ENCODE measurements at places on chromosomes 1 and 21.

DNA sequence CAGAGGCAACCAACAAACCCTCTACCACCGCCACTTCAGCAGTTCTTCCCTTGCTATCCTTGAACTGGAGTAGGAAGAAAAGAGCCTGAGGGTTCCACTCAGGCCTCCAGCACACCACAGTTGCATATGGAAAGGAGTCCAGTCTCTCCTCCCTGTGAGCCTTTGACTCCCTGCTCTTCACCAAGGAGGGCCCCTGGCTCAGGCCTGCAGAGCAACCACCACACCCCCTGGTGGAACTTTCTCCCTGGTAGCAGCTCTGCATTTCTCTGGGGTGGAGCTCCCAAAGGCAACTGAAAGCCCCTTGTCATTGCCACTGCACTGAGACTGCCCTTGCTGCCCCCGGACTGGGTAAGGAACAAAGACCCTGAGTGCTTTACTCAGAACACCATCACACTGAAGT, 1021.5 kb upstream of the ADGRL2 start:
- DNase-seq: no peak

GRCh38 chr1:8495928-8496401, 178.1 kb downstream of the SLC45A1 start:
- DNase-seq: no peak

DNA sequence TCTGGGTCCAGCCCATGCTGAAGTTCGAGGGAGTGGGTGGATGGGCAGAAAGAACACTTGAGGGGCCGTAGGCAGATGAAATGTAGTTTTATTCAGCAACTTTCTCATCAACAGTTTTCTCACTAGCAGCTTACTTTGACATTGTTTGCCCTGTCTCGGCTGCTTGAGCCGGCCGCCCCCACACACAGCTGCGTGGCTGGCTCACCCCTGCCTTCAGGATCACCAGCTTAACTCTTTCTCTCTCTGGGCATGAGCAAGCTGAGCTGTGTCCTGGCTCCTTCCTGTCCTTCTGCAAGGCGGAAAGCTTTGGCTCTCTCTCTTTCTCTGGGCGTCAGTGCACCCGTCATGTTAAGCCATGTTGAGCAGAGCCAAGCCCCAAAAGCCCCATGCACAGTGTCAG, 104.4 kb upstream of the GNG12 start:
- no peak for DNase-seq

- no peak for DNase-seq
Measured at GRCh38 chr21:29326914-29327554, 28.3 kb downstream of the BACH1 start.

GRCh38 chr1:152917794-152918193, 9.4 kb downstream of the IVL start:
- no peak for DNase-seq

DNA sequence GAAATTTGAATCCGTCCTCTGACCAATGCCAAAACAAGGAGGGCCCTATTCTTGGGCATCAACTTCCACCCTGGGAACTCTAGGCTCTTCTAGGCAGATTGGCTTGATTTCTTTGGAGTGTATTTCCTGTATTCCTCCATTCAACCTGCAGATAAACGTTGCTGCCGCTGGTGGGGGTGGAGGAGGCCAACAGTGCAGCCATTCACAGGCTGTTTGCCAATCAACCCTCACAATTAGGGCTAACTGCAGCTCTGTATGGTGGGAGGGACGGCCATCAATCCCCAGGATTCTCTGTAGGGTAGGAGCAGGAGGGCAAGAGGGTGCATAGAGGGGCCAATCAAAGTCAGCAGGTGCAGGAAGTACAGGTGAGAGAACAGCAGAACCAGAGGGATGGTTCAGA, 273.1 kb upstream of the PROX1 start:
- DNase-seq: no peak

GRCh38 chr1:2303016-2303775, 75.1 kb downstream of the SKI start:
- no peak for DNase-seq

- no peak for DNase-seq
Measured at GRCh38 chr1:154326546-154327465, 1.5 kb downstream of the ATP8B2 start.

DNA sequence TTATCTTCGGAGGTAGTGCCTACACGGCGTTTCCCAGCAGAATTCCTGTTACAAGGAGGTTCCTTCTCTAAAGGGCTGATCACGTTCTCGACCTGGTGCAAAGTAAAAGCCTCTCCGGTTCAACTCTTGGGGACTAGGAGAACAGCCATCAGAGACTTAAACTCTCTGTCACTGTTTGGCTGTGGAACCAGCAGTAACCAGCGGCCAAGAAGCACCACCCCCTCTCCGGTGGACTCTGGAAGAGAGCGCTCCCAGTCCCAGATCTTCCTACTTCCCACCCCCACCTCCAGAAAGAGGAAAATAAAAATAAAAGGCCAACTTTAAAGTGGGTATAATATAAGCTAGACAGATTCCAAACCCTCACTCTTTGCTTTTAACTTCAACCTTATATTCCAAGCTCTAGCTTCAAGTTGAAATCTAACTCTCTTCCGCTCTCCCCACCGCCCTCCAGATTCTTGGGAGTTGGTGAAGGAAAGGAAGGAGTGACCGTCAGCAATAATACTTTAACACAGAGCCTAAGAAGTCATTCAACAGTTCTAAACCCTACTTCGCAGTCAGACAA, 2.9 kb downstream of the BRINP3 start:
- no peak for DNase-seq

- DNase-seq: no peak
Measured at GRCh38 chr1:77797991-77798390, 18.5 kb downstream of the MIGA1 start.

GRCh38 chr1:161115132-161115711, 2.6 kb downstream of the PFDN2 start:
- DNase-seq: no peak

DNA sequence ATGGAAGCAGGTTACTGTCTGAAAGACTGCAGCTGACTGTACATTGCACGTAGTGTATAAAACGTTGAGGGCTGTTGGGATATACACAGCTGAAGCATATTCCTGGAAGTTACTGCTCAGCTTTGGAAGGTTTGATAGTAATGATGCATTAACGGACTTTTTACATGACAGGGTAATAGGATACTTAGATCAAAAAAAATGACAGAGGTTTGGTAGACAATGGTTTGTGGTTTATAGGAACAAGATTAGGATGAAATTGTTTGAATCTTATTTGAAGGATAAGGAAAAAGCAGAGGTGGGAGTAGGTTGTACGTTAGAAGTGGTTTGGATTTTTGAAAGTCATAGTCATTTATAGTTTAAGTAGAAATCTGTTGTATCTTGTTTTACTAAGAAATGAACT, 33.0 kb downstream of the ADGRL2 start:
- DNase-seq: no peak

GRCh38 chr1:88191917-88192316, 492.2 kb upstream of the PKN2 start:
- no peak for DNase-seq

DNA sequence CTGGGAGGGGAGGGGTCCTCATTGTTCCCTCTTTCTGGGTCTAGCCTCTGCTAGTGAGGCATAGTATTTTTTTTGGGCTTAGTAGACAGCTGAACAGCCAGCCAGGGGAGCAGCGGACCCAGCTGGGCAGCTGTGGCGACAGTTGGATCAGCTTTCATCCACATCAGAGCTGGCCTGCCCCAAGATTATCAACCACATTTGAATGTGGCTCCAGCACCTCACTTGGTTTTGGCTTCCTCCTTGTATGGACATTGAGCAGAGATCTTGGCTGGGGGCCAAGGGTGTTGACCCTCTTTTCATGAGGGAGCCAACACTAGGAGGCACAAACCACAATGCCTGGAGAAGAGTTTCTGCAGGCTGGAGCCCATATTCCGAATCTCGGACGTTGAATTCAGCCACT, 25.0 kb downstream of the WNT4 start:
- DNase-seq: no peak

GRCh38 chr1:200262326-200262965, 147.4 kb downstream of the ZNF281 start:
- DNase-seq: no peak

DNA sequence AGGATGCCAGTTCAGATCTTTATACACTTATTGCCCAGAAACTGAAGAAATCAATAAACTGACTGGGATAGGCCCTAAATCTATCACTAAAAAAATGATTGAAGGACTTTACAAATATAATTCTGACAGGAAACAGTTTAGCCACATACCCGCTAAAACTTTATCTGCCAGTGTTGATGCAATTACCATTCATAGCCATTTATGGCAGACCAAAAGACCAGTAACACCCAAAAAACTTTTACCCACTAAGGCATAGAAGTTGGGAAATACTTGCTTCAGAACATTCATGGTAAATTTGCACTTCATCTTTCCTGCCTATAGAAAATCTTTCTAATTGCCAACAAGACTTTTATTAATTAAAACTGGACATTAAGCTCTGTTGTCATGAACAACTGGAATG, 15.0 kb upstream of the GPR25 start:
- no peak for DNase-seq

- DNase-seq: no peak
Measured at GRCh38 chr1:96191165-96191564, 530.4 kb upstream of the PTBP2 start.

- DNase-seq: no peak
Measured at GRCh38 chr1:31910933-31911332, 27.2 kb downstream of the PTP4A2 start.

GRCh38 chr21:40166291-40166843, 299.1 kb downstream of the PCP4 start:
- no peak for DNase-seq

DNA sequence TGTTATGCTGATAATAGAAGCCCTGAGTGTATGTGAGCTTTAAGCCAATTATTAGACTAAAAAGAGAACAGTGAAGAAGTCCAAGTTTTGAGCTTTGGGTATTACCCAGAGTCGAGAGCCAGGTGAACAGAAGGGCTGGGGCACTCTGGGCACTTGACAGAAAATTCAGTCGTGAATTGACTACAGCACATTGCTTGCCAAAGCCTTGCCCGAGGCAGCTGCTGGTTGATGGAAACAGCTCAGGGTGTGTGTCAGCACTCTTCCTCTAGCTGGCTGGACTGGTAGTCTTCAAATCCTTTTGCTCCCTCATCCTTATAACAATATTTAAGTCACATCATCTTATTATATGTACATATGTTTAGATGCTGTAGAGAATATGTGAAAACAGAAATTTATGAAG, 21.3 kb downstream of the PDE4B start:
- no peak for DNase-seq

DNA sequence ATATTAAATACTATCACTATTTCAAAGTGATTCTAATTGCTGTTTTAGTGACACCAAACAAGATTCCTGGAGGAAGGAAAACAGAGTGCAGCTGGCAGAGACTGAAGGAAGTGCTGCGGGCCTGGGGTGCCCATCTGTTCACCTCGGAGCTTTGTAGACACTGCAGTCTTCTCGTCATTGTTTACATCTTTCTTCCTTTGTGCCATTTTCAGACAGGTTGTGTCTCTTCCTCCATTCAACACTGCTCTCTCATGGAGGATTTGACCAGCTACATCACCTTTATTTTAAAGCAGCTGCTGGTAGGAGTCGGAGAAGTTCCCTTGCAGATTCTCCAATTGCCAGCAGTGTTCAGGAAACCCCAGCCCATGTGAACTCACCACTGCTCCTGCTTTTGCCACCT, 37.3 kb downstream of the ABCA4 start:
- DNase-seq: no peak

GRCh38 chr1:41025979-41026819, 4.7 kb upstream of the SLFNL1 start:
- DNase-seq: no peak

DNA sequence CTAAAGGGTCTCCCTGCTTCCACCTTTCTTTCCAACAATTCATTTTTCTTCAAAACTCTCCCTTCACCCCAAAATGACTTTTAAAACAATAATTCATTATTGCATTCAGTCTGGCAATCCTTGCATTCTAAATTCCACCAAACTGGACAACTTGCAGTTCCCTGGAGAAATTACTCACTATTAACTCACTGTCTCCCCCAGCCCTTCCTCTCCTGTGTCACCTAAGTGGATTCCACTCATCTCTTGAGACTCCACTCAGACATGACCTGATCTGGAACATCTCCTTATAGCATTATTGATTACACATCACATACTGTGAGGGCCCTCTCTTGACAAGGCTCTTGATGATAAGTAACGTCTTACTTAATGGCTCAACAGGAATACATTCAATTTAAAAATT, 257.1 kb downstream of the BRINP2 start:
- DNase-seq: no peak

GRCh38 chr1:225378880-225379279, 49.0 kb downstream of the LBR start:
- DNase-seq: no peak

DNA sequence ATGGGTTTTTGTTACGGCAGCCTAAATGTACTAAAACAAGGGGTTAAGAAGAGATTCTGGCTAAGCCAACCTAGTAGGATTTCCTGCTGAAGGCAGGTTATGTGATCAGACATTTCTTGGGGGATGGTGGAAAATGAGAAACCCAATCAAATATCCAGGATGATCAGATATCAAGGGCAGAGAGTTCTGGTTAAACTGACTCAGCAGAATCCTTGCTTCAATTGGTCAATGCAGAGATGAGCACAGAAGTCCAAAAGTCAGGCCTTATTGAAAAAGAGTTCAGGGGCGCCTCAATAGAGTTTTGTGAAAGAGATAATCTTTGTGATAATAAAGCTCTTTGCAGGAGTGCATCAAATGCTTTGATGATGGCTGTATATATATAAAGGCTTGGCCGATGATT, 237.1 kb downstream of the AMY1C start:
- DNase-seq: no peak

DNA sequence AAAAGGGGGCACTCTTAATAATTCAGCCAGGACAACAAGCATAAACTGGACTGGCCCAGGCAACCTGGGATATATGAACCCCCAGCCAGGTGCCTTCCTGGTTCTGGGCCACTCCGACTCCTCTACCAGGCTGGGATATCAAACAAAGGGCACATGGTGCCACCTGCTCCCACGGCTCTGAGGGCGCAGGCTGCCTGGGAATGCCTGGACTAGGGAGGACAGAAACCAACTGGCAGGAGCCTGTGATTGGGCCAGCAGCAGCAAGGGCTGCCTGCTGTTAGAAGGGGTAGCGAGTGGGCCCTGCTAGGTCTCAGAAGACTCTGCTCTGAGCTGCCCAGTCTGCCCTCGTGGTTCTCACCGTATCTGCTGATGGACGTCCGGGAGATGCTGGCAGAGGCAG, 123.2 kb upstream of the CD34 start:
- no peak for DNase-seq

- DNase-seq: no peak
Measured at GRCh38 chr1:16461681-16462080, 21.2 kb downstream of the NECAP2 start.
